ENCODE measurements at places on chromosomes 11 and 22.
A peak's percentile ranks its signal among the peaks of the same experiment; 100 is the strongest.

GRCh38 chr11:44219830-44220796 lies 89.8 kb downstream of the ALX4 start:
- no peak for DNase-seq

- peak; percentile 74 for DNase-seq
Measured at GRCh38 chr11:128632141-128632791, 44.9 kb upstream of the ETS1 start.

DNA sequence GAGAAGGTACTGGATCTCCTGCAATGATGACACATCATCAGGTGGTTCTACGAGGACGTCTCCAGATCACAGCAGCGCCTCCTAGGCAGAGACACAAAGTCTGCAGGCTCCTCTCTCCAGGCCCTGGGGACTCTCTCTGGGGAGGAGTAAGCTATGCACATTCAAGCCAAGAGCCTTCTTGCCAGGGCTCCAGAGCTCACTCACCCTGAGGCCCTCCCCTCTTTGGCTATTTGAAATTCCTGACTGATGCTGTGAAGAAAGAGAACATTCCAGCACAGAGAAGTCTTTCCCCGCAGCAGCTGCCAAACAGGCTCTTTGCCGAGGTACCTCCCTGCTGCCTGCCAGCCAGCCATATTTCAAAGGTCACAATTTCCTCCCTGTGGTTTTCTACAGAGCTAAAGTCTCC lies 204.9 kb downstream of the CSNK2A3 start:
- DNase-seq = peak; percentile 49

GRCh38 chr22:29621761-29622526 lies 18.5 kb downstream of the NF2 start:
- DNase-seq = peak; percentile 89

DNA sequence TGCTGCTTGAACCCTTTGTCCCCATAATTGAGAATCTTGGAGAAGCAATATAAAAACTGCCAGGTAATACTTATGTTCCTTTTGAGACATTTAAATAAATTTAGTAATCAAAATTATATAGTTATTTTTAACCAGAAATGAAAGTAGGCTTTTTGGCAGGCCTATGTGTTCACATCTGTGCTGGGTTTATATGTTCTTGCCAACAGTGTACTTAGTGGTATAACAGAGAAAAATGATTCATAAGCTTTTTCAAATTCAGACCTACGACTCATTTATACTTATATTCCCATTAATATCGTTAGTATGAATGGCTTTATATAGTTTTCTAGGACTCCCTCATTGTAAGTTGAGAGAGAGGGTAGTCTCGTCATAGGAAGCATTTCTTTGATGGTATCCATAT lies 79.0 kb downstream of the DDX10 start:
- no peak for DNase-seq

DNA sequence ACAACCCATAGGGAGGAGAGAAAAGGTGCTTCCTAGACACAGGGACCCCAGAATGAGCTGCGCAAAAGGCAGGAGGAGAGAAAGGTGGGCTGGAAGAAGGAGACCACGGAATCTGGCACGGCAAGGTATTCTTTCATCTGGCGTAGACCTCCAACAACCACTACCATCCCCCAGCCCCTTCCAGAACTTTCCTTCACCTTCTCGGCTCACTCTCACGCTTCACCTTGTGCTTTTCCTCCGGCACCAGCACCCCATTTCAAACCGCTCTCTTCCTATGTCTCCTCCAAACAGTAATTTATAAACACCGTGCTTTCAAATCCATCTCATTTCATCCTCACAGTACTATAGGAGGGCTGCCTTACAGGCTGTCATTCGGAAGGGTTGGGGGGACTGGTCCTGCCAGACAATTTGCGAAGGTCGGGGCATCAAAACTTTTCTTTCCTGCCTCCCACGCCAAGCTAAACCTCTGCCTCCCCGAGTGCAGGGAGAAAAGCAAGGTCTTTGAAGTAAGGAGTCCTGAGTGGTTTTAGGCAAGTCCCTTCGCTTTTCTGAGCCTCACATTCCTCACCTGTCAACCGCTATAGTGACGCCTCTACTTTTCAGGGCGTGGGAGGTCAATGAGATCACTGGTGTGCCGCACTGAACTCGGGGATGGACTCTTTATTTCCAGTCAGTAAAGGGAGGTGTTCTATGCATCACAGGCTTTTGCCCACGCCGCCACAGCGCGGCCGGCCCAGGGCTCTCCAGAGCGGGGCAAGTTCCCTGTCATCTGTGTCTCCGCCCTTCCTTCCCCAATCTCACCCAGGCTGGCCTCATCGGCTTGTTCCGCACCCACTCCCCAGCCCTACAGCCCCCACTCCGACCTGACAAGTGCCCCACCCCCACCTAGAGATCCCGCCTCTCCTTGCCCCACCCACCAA lies 800 bp downstream of the KCTD21 start:
- no peak for DNase-seq

GRCh38 chr11:5071799-5072198 lies 2.4 kb downstream of the OR52E1 start:
- DNase-seq = no peak

GRCh38 chr11:135027461-135027860 lies 615.4 kb upstream of the B3GAT1 start:
- peak; percentile 28 for DNase-seq

GRCh38 chr11:61718046-61718531 lies 34.3 kb upstream of the MYRF start:
- DNase-seq = no peak

- DNase-seq = no peak
Measured at GRCh38 chr22:39283322-39284141, 35.9 kb downstream of the RPL3 start.

GRCh38 chr22:44491269-44492035 lies 6.6 kb downstream of the RTL6 start:
- DNase-seq = no peak

GRCh38 chr11:58921778-58922390 lies 17.4 kb upstream of the GLYATL1 start:
- no peak for DNase-seq

DNA sequence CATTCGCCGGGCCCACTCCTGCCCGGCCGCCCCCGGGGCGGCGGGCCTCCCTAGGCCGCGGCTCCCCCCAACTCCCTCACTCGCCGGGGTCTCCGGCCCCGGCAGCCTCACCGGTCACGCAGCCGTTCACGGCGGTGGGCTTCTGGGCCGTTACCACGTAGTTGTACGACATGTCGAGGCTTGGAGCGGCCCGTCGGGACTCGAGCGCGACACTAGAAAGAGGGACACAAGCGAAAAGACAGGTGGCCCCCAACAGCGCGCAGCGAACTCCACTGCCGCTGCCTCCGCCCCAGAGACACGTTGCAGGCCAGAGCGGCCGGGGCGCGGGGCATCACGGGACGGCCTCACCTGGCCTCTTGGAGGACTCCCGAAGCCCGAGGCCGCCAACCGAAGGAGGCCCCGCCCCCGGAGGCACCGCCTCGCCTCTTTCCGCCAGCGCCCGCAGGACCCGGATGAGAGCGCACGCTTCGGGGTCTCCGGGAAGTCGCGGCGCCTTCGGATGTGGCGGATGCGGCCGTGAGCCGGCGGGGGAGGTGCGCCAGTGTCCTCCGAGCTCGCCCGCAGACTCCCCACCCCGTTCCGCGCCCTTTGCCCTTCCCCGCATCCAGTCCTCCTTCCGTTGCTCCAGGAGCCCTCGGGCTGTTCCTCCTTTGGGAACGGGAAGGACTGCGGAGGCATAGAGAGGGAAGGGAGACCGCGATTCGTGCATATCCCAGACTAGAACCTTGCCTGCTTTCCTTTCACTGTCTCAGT lies at the start of the genes DDB1 and TKFC:
Gene DDB1 (minus strand): TSS at position 309 of the 753 bp plus-strand sequence. CDS start 137 bp downstream, at position 172.
Gene TKFC (plus strand): TSS at position 432 of the 753 bp plus-strand sequence. CDS start 1,501 bp downstream, outside the sequence.
- DNase-seq = peak; percentile 98

GRCh38 chr22:24580276-24580675 lies 12.6 kb downstream of the LRRC75B start:
- peak; percentile 73 for DNase-seq
